Naive thymus-derived CD8-positive, alpha-beta T cell (primary cell): ENCODE measurements at places on chromosomes 2 and 18. TPM values are rescaled to one million over a fixed set of nuclear protein-coding genes. Genes with fewer than 3 reads are reported as not detected.

The TUBB6 gene
- 3.1 TPM for total RNA-seq

The TBR1 gene
- total RNA-seq = not detected

The GULP1 gene
- total RNA-seq = not detected

The GALNT3 gene
- total RNA-seq = 3.2 TPM

The NDUFAF7 gene
- 35.2 TPM for total RNA-seq

The EIF2AK2 gene
- total RNA-seq = 24.4 TPM

The TGFA gene
- 1.3 TPM for total RNA-seq

The CRYGC gene
- not detected for total RNA-seq

The CCL20 gene
- not detected for total RNA-seq

The ENOSF1 gene
- total RNA-seq = 111 TPM

The DYSF gene
- 3.4 TPM for total RNA-seq

The CPO gene
- not detected for total RNA-seq

The COL4A3 gene
- 0.16 TPM for total RNA-seq

The LIPG gene
- total RNA-seq = not detected

The REG3G gene
- total RNA-seq = not detected

The ALPI gene
- total RNA-seq = not detected

The MPHOSPH10 gene
- 58.6 TPM for total RNA-seq

The PLEKHH2 gene
- 6.4 TPM for total RNA-seq

The NETO1 gene
- total RNA-seq = 1.7 TPM

The TMEM237 gene
- total RNA-seq = 9.8 TPM

The STON1 gene
- total RNA-seq = 2.8 TPM

The CCDC68 gene
- not detected for total RNA-seq

The CHRNA1 gene
- not detected for total RNA-seq

DNA sequence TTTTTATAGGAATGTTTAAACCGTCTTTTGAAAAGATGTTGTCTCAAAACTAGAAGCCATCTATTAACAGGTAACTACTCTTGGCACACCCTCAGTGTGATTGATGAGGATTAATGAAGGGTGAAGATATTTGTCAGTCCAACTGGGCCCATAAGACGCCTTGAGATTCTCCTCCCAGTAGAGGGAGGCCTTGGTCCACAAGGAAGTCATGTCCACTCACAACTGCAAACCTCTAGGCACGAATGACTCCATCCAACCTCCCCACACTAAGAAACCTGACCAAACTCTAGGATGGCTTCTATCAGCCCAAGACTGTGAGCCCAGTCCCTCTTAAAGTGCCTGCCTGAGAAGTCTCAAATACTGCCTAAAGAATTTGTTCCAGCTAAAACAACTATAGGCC lies 19.2 kb upstream of the GRP start:
- no peak for DNase-seq

DNA sequence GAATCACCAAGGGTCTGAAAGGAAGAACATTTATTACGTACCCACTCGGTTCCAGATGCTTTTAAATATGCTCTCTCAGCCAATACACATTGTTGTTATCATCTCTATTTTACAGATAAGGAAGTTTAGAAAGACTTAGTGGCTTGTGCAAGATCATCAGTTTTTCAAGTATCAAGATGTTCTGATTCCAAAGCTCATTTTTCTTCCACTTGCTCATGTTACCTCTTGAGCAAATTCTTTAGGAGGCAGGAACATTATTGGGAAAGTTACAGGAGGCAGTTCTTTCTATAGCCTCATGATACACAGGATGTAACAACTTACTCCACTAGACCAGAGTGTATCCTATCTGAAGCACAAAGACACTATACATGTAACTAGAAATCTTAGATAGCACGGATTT lies 65.0 kb upstream of the MMADHC start:
- DNase-seq = no peak

- no peak for DNase-seq
These were observed 57.3 kb upstream of the SLC66A3 start for GRCh38 chr2:11097854-11098387.

DNA sequence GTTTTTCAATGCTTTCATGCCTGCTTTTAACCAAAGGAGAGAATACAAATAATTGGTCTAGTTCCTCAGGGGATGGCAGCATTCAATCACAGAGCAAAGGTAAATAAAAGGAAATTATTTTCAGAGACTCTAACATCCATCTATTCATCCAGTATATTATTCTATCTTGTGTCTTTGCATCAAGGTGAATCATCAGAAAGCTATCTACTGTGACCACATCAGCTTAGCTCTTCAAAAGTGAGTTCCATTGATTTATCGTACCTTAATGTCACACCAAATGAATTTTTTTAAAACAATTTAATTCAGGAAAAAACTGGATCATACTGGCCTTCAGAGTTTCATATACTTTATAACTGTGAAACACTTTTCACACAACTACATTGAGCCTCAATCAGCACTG lies 66.1 kb downstream of the CHN1 start:
- DNase-seq = no peak

DNA sequence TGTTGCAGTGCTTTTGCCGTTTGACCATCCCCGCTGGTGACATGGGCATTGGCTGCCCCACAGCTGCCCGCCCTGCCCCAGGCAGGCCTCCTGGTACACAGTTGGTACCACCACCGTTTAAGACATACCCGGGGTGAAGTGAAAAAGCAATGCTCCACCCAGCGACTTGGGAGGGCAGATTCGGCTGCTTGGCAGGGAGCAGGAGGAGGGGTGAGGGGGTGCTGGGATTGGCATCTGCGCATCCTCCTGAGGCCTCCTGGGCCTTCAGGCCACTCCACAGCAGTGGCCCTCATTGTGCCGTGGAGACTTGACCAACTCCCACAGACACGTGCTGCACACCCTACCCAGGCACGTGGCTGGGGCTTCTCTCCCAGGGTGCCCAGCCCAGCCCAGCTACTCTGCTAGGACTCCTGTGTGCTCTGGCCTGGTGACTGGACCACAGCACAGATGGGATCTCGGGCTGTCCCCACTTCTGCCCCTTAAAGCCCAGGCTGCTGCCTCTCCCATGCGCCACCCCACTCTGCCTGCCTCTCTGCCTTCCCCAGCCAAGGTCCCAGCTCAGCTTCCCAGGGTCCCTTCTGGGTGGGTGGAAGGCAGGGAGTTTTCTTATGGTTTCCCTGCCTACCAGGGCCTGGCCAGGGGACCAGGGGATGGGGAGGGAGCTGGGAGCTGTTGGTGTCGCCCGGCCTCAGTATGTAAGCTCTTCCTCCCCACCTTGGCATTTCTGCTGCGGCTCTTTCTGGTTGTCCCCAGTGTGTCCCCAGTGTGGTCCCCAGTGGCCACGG lies 157.0 kb upstream of the HS6ST1 start:
- no peak for DNase-seq

- no peak for DNase-seq
These were observed 1383.8 kb upstream of the ACVR2A start for GRCh38 chr2:146461068-146461467.

GRCh38 chr2:88179228-88179679 lies 9.1 kb downstream of the THNSL2 start:
- DNase-seq = no peak

GRCh38 chr2:238063414-238064189 lies 2.8 kb downstream of the SCLY start:
- DNase-seq = no peak

GRCh38 chr2:902584-902983 lies 48.1 kb upstream of the SNTG2 start:
- no peak for DNase-seq

GRCh38 chr2:192122946-192123345 lies 71.8 kb downstream of the TMEFF2 start:
- no peak for DNase-seq

GRCh38 chr18:45166341-45166835 lies 448.9 kb upstream of the SLC14A2 start:
- no peak for DNase-seq

- DNase-seq = no peak
These were observed 258.3 kb downstream of the PRKCE start for GRCh38 chr2:45909677-45910191.

GRCh38 chr2:120469426-120469825 lies 123.5 kb downstream of the INHBB start:
- DNase-seq = no peak

GRCh38 chr2:18922276-18922675 lies 332.9 kb upstream of the NT5C1B start:
- DNase-seq = no peak

DNA sequence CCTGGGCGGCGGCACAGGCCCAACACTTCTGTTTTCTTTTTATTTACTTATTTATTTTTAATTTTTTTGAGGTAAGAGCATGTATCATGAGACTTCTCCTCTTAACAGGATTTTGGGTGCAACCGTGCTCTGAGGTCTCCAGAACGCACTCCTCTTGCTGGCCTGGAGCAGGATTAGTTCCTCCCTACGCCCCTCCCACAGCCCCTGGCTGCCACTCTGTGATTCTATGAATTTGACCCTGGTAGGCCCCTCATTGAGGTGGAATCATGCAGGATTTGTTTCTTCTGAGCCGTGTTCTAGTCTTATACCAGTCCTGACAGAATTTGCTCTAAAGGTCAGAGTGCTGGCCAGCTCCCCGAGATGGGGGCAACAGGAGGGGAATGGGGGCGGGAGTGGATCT lies 106.5 kb upstream of the HS6ST1 start:
- DNase-seq = no peak

DNA sequence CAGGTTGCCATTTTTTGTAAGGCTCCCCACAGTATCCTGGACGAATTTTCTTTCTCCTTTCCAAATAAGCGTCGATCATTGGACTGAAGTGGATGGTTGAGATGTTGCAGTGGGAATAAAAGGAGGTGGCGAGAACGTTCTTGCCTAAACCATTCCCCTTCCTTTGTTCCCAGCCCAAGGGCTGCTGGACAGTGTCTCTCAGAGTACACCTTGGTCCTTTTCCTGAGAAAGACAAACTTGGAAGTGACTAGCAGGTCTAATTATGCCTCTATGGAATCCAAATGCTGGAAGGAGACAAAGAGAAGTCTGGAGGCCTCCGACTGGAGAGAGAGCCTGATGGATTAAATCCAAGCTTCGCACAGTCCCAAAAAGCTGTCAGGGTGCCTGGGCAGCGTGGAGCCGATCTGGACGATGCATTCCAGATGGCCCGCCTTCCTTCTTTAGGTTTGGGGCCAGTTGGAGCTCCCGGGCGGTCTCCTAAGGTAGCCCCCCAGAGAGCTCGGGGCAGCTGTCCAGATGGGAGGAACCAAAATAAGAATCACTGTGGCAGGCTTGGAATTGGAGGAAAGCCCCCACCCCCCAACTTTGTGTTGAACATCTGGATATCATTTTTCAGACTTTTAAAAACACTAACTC lies 186.8 kb downstream of the TMEM247 start:
- no peak for DNase-seq

DNA sequence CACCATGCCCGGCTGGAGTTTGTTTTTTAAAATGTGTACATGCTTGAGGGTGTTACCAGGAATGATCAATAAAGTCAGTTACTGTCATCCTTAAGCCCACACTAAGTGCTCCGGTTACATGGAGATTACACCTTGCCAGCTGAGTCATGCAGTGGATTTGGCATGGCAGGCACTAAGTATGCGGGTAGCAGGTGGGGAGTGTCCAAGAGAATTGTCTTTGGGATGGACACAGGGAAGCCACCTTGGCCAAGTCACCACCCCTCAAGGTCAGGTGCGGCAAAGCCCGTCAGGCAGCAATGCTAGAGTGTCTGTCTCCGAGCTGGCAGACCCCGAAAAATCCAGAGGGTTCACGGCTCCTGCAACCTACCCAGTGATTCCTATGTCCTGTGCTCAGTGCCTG lies 54.8 kb downstream of the GBX2 start:
- no peak for DNase-seq

- DNase-seq = no peak
These were observed 91.8 kb downstream of the PLEKHM3 start for GRCh38 chr2:207933396-207934065.

- no peak for DNase-seq
These were observed 1.3 kb downstream of the ATP5F1A start for GRCh38 chr18:46096651-46097300.

DNA sequence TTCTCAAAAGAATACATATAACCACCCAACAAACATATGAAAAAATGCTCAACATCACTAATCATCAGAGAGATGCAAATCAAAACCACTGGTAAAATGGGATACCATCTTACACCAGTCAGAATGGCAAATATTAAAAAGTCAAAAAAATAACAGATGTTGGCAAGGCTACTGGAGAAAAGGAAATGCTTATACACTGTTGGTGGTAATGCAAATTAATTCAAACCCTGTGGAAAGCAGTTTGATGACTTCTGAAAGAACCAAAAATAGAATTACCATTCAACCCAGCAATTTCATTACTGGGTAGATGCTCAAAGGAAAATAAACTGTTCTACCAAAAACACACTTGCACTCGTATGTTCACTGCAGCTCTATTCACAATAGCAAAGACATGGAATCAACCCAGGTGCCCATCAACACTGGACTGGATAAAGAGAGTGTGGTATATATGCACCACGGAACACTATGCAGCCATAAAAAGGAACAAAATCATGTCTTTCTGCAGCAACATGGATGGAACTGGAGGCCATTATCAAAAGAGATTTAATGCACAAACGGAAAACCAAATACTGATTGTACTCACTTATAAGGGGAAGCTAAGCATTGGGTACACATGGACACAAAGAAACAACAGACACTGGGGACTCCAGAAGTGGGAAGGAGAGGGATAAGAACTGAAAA lies 38.8 kb downstream of the NCKAP1 start:
- DNase-seq = no peak

GRCh38 chr2:132439703-132440398 lies 23.2 kb downstream of the GPR39 start:
- no peak for DNase-seq

GRCh38 chr2:7109533-7109885 lies 192.3 kb downstream of the RNF144A start:
- no peak for DNase-seq

DNA sequence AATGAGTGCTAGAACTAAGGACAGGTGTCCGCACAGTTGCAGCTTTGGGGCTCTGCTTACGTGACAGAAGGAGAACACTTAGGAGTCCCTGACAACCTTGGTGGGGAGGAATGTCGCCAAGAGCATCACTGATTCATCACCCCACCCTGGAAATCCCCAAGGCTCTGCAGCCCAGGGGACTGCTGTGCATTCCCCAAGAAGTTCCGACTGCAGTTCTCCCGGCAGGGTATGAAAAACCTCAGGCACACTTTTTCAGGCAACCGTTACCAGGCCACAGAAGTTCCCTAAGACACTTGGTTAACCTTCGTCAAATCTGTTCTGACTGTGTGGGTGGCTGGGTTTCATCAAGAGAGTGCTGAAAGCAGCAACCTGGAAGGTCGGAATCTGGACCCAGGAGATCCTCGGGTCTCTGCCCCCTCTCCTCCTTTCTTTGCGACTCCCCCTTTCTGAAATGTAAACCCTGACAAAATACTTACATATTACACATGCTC lies 192.1 kb upstream of the CXCR4 start:
- no peak for DNase-seq

- DNase-seq = no peak
These were observed 254.5 kb downstream of the KLHL29 start for GRCh38 chr2:23639406-23639982.
